ENCODE measurements at places on chromosomes 13 and 19.

DNA sequence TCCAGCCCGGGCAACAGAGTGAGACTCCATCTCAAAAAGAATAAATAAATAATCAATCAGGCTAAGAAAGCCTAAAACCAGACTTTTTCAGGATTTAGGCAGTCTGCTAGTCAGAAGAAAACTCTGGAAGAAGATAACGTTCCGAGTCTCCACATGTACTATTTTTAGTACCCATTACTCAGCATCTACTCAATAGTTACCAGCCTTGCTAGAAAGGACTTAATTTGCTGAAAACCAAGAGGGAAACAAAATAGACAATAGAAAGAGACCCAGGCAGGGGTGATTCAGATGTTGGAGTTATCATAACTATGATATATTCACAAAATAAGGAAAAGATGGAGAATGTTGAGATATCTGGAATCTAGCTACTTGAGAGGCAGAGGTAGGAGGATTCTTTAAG is 3.6 kb upstream of the LIN7B start:
- no peak for DNase-seq

GRCh38 chr13:78383071-78383484 is 220.3 kb downstream of the POU4F1 start:
- DNase-seq: no peak

- no peak for DNase-seq
These were observed 8.6 kb downstream of the RFPL4AL1 start for GRCh38 chr19:55777528-55777927.

GRCh38 chr13:71055644-71056043 is 811.4 kb downstream of the DACH1 start:
- no peak for DNase-seq

DNA sequence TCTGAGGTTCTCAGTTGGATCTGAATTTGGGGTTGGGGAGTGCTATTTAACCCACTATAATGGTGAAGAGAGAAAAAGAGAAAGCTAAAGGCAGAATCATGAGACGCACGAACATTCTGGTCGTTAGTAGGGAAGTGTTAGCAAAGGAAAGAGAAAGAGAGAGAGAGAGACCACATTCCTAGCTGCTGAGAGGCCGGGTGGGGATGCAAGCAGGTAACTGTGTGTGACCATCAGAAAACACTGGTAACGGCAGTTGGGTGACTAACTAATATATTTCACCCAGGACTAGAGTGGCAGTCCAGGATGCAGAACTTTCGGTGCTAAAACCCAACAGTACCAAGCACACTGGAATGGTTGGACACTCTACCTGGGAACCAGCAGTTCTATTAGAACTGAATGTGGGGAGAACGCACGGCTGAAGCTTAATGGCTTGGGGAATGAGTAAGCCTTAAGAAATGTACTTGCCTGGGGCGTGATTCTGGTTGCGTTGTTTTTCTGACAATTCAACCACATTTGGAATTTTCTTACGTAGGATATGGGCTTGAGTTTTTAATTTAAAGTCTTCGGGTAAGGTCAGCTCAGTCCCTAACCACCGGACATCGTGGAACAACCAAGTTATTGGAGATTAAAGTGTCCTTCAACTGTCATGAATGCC is 130.2 kb downstream of the DNAJC15 start:
- no peak for DNase-seq

DNA sequence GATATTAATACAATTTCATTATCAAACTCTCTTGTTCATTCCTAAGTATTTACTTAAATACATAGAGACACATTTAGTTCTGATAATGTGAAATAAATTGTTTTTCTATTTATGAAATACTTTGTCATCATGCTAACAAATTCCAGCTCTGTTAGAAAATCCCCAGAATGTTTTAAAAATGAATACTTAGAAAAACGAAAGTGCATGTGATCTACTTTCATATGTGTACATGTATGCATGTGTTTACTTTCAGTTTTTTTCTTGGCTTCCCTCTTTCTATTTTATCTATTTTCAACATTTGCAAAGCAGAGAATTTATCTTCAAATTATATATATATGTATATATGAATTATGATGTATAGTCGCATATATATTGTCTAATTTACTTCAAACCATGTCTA is 1110.0 kb upstream of the PCDH20 start:
- no peak for DNase-seq

DNA sequence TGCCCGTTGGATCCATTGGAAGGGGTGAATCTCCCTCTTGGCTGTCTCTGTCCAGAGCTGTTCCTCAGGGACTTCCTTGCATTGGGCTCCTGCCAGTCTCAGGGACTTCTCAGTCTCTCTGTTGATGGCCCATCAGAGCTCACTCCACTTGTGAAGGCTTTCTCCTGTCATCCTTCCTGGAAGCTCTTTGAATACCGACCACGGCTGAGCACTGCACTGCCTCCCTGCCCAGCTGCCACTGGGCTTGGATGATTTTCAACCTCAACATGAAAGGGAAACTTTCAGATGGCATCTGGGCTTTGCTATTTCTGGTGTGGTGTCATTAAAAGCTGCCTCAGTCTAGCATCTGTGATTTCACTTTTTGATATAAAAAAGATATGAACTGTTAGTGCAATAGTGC is 66.1 kb upstream of the ANKRD10 start:
- no peak for DNase-seq

DNA sequence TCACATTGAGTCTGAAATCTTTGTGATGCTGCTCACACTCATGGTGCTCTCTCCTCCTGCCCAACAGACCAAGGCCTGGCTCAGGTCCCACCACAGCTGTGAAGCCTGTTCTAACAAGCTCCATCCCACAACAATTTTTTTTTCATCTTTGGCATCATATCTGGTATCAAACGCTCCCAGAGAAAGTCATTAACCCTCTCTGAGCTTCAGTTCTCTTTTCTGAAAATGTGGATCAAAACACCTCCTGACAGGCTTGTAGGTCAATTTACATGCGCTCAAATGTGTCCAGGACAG is 224.4 kb downstream of the LACC1 start:
- DNase-seq: no peak

DNA sequence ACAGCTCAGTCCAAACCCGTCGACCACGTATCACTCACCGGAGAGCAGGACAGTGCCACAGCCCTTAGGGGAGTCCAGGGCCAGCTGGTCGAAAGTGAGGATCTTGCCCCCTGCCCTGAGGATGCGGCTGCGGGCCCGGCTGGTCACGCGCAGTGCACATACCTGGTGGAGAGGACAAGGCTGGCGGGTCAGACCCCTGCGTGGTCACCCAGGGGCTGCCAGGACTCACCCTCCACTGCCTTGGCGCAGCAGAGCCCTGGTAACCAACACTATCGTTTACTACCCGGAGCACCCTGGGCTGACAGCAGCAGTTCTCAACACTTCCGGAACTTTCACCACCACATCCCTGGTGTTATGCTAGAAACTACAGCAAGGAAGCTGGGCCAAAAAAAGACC is 1.2 kb upstream of the FAM83E start:
- no peak for DNase-seq

DNA sequence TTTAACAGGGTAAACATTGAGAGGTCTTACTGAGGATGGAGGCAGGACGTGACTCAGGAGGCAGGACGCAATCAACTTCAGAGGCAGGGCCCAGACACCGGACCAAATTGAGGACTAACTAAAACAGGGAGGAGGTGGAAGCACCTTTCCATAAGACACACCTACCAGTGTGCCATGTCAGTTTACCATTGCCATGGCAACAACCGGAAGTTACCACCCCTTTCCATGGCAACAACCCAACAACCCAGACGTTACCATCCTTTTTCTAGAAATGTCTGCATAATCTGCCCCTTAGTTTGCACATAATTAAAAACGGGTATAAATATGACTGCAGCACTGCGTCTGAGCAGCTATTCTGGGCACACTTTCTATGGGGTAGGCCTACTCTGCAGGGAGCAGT is 53.5 kb upstream of the SOX21 start:
- no peak for DNase-seq

- DNase-seq: no peak
These were observed 11.2 kb downstream of the IL17D start for GRCh38 chr13:20714563-20715329.

- DNase-seq: peak; percentile 60
These were observed 2.5 kb downstream of the ATP5F1D start for GRCh38 chr19:1243768-1244692.

- no peak for DNase-seq
These were observed 38.4 kb downstream of the BRD4 start for GRCh38 chr19:15293781-15294491.

DNA sequence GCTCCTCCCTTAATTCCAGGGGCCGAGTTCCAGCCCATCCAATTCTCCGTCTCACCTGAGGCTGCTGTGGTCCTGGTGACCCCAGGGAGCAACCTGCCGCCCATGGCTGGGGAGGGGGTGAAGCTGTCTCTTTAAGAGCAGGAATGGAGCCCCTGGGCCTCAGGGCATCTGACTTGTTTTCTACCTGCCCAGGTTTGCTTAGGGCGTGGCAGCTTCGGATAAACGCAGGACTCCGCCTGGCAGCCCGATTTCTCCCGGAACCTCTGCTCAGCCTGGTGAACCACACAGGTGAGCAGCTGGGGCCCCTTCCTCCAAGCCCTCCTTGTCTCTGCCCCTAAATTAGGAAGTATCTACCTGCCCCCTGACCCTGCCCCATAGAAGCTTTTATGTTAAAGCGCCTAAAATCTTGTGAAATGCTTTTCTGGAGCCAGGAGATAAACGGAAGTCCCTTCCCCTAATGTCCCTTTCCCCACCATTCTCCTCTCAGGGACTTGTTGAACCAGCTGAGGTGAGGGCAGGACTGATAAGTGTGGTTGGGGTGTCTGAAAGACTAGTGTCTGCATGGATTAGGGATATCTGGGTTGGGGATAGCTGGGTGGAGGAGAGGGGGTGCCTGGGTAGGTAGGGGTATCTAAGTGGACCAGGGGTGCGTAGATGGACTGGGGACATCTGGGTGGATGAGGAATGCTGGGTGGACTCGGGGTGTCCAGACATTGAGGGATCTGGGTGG is 614 bp downstream of the FXYD3 start:
- DNase-seq: no peak

DNA sequence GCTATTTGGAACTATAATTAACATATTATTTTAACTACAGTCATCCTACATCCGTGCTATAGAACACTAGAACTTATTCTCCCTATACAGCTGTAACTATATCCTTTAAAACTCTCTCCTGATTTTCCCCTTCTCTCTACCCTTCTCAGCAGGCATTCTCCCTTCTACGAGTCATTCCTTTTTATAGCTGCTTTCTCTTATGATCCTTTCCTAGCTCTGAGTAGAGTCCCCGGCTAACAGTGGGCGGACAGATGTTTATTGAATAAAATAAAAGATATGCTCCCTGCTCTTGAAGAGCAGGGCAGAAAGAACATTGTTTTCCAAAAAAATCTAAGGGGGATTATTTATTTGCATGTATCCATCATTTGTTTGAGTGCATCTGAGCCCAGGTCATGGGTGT is 246.5 kb upstream of the TMTC4 start:
- no peak for DNase-seq

- DNase-seq: no peak
These were observed 174.0 kb downstream of the DCT start for GRCh38 chr13:94305463-94305862.

DNA sequence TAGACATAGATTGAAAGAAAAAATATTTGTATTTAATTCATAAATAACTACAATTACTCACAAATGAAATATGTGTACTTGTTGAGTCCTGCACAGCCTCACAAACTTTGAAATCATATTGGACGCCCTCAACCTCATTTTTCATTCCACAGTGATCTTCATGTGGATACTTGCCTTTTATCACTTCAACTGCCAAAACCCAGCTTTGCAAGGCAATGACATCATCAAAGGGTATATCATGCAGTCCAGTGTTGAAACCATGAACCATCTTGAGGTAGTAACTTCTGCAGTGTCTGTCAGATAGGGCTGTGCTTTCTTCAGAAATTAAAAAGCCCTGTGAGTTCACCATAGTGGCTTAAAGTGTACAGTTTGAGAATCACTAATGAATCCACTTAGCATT is 82.2 kb downstream of the HS6ST3 start:
- DNase-seq: no peak

DNA sequence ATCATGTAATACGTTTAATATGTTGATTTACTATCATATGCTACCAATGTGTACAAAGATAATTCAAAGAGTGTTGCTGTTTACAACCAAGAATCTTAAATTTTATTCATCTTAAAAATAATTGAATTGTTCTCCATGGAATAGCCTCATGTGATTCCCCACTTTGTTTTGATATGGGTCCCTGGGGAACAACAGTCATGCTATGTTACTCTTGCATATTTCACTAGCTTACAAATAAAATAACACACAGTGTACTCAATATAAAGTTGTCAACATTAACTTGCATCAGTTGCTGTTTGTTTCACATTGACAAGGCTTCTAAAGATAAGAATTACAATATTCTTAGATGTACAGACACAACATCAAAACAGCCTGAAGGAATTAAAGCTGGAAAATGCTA is 2.3 kb downstream of the ENOX1 start:
- no peak for DNase-seq

- DNase-seq: no peak
These were observed 101.4 kb downstream of the LACC1 start for GRCh38 chr13:43981091-43981490.

DNA sequence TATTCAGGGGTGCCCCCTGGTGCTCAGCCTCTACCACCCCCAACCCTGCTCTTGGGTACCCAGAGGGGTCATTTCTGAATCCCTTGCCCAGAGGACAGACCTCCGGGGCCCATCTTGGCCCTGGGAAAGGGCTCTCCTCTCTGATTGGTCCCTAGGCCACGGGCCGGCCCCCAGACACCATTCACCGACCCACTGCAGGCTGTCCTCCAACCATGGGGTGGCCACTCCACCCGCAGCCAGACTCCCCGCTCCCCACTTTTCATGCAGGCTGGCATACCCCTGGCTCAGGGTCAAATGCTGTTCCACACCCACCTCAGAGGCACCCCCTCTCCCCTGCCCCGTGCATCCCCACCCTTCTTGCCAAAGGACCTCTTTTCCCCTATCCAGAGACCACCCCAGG is 14.8 kb downstream of the SMIM24 start:
- DNase-seq: no peak
